ENCODE measurements at places on chromosomes 5 and 9.

- DNase-seq: no peak
Measured at GRCh38 chr9:114261026-114261425, 61.9 kb upstream of the ORM1 start.

GRCh38 chr9:98171176-98171925, 21.1 kb downstream of the CORO2A start:
- DNase-seq: no peak

DNA sequence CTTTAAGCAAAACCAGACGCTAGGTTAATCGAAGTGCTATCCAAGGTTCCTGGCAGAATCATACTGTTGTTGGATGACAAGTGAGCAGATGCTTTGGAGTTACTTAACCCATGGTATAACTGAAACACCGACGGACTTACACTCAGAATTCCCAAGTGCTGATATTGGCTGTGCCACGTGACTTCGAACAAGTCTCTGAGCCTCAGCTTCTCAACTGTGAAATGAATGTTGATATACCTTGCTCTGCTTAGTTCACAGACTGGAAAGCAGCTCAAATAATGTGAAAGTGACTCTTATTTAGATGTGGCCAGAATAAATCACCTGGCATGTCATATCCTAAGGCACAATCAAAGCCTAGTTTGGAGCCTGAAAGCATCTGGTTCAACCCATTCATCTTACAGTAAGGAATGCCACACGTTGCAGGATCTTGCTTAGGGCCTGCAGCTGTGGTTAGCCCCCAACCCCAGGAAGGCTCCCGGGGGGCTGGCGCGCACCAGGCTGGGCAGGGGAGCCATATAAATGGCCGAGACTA, 759 bp downstream of the GEMIN5 start:
- no peak for DNase-seq

GRCh38 chr9:130276955-130277354, 11.4 kb downstream of the HMCN2 start:
- DNase-seq: no peak

DNA sequence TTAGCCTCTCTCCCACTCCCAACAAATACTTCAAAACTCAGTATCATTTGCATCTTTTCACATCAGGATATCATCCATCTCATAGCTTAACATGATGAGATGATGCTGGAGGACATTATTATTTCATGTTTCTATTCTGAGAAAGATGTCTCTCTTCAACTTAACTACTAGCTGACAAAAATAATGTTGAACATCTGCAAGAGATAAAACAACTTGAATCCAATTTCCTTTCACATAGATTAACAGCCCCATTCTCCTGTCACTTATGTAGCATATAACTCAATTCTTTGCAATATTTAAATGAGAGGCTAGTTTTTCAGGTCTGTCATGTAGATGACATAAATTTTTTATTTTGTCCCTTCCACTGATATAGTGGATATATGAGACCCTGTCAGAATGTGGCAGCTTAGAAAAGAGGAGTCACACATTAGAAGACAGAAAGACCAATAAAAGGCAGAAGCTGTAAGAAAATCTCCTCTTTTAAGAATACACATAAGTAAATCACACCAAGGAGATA, 239.2 kb upstream of the KIF2A start:
- no peak for DNase-seq

GRCh38 chr9:81045658-81046057, 643.7 kb downstream of the TLE1 start:
- no peak for DNase-seq

DNA sequence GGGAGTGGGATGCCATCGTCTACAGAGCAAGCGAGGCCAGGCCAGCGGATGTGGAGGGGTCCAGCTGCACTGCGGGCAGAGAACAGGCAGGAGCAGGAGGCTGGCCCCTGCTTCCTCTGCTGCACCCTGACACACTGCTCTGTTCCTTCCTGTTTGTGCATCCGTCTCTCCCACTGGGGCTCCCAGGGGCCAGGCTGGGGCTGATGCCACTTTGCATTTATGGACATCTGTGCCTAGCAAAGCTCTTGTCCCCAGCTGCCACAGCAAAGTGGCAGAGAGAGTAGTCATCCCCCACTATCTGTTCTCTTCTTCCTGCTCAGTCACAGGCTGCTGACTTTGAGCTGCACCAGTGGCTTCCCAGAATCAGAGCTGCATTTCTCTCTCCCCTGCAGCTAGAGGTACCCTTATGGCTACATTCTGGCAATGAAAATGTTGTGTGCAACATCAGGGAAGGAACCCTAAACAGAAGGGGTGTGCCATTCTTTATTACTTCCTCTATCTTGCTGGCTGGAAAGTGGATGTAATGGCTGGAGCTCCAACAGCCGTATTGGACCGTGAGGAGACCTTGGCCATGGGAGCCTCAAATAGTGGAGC, 4.2 kb upstream of the NINJ1 start:
- DNase-seq: no peak

GRCh38 chr5:52073993-52074689, 690.9 kb downstream of the ISL1 start:
- no peak for DNase-seq

DNA sequence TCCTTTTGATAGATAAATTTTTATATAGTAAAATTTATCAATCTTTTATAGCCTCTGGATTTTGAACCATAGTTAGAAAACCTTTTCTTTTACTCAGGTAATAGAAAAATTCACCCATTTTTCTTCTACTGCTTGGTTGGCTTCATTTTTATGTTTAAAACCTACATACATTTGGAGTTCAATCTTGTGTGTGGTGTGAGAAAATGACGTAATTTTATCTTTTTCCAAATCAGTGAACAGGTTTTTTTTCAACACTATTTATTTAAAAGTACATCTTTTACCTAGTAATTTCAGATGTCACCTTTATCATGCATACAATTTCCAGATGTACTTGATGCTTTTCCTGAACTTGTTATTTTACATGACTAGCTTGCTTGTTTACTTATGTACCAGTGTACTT, 200.2 kb downstream of the TRIM36 start:
- DNase-seq: no peak

DNA sequence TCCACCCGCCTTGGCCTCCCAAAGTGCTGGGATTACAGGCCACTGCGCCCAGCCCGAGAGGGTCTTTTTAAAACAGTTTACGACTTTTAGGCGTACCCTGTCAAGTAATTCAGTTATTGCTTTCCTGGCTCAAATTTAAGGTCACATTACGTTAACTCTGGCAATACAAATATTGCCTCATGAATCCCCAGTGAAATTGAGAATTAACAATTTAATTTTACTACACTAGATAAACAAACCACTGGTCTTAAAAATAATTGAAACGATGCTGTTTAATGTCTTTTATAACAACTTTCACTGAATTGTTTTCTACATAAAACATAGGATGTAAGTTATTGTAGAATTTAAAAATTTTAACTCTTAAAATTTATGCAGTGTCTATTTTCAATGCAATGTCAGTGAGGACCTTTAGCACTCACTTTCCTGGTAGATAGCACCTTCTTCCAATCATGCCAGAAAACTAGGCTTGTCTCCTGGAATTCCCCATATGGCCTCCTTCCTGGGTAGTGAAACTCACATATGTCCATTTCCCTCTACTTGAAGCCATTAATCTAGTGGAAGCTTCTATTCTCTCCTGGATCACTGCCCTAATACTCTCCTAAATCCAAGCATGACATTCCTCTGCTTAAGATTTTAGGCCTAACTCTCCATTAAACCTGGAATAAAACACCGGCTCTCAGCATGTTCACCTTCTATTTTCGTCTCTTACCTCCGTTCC, 13.5 kb downstream of the BASP1 start:
- DNase-seq: no peak

DNA sequence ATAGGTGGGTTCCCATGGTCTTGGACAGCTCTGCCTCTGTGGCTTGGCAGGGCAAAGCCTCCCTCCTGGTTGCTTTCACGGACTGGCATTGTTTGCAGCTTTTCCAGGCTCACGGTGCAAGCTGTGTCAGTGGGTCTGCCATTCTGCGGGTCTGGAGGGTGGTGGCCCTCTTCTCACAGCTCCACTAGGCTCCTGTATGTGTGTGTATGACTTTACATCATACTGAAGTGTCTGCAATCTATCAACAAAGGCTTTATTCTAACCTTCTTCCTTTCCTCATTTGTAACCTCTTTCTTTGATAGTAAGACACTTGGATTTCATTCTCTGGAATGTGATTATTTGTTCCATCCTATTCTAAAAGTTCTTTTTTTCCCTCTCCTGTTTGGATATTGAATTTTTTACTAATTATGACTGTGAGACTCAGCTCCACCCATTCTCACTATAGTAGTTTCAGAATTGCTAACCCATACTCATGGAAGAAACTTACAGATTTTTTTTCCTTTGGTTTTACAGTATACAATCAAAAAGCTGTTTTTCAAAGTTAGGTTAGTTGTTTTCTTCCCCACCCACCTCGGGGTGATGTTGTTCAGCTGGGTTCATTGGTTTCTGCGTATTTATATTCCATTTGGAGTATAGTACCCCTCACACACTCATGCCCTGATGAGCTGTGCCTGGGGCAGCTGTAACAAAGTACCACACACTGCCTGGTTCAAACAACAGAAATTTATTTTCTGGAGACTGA, 144.6 kb upstream of the OTULINL start:
- DNase-seq: no peak

GRCh38 chr5:35246900-35247647, 16.8 kb upstream of the PRLR start:
- DNase-seq: no peak

- no peak for DNase-seq
Measured at GRCh38 chr5:80357671-80358070, 37.9 kb downstream of the SPZ1 start.

- no peak for DNase-seq
Measured at GRCh38 chr9:3887221-3887653, 361.4 kb upstream of the RFX3 start.

GRCh38 chr9:99905833-99906402, 536 bp upstream of the STX17 start:
- DNase-seq: no peak

DNA sequence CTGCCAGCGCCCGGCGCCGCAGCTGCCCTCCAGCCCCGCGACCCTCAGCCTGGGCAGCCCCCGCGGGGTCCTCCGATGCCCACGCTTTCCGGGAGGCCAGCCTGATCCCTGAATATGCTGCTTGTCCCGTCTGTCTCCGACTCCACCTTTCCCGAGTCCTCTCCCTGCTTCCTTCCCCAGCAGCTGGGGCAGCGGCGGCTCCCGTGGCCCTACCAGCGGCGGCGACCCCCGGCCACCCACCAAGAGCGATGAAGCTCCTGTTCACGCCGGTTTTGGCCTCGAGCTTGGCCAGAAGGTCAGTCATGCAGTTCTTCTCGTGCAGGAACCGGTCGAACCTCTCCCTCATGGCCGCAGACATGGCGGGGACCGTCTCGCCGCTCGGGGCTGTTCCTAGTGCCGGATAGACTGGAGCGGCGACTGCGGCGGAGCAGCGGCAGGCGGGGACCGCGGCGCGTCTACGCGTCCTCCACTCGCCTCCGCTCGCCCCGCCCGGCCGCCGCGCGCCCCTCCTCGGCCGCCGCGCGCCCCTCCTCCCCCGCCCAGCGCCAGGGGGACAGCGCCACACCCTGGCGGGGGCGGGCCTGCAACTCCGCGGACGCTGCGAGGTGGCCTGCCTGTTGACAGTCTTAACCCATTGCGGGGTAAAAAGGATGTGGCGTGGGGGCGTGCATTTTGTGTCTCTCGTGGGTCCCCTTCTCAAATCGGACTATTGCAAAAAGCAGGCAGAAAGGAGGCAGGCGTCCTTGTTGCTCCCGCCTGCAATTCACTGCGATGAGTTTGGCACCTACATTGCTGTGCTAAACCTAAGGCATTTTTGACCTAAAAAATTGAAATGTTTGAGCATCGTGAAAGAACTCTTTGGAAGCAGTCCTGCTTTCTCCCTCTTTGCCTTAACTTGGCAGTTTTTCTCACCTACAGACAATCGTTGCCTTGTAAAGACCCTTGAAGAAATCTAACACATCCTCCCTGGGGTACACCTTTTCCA, at the start of gene REEP5:
TSS of gene REEP5 (minus strand) at position 395 of the 985 bp plus-strand sequence. CDS start at position 358, 37 bp downstream.
- no peak for DNase-seq

GRCh38 chr9:114860187-114860586, 54.3 kb upstream of the TNFSF15 start:
- DNase-seq: no peak

DNA sequence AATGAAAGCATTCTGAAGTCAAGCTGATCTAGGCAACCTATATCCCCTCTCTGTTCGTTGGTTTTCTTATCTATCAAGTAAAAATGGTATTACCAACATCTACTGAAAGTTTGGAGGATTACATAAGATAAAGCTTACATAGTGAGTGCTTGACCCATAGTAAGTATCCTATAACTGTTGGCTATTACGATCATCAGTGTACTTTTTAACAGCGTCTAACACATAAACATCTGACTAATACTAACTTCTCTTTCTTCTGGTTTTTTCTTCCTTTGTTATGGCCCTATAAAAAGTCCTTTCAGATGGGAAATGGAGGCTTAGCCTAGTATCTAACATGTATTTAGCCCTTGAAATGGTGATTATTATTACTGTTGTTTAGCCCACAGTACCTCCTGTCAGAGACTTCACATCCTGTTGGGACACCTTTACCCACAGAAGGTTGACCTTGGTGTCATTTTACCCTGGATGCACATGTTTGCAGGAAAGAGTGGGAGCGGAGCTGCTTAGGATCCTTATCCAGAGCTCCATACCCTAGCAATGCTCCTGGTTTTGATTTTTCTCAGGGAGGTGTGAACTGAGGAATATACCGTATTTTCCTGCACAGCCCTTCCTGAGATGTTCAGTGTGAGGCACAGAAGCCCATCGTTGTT, 6.0 kb downstream of the INSYN2B start:
- DNase-seq: no peak

GRCh38 chr9:137645211-137645610, 26.4 kb downstream of the EHMT1 start:
- no peak for DNase-seq

DNA sequence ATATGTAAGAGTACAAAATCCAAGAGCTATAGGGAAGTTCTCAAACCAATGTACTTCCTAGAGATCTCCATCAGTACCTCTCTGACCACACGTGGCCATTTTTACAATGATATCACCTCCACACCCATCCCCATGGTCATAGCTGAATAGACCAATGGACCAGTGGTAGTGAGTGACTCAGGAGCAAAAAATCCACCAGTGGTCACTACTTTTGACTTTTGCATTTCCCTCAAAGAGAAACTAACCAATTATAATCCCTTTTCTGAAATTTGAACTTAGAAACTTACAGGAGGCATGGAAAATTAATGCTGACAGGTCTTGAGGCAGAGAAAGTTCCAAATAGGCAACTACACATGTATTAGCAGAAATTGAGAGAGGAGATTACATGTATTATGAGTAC, 238.4 kb downstream of the TRPM3 start:
- no peak for DNase-seq

- no peak for DNase-seq
Measured at GRCh38 chr5:133392448-133392847, 219.9 kb downstream of the FSTL4 start.

GRCh38 chr9:108043585-108043984, 554.0 kb upstream of the KLF4 start:
- no peak for DNase-seq

DNA sequence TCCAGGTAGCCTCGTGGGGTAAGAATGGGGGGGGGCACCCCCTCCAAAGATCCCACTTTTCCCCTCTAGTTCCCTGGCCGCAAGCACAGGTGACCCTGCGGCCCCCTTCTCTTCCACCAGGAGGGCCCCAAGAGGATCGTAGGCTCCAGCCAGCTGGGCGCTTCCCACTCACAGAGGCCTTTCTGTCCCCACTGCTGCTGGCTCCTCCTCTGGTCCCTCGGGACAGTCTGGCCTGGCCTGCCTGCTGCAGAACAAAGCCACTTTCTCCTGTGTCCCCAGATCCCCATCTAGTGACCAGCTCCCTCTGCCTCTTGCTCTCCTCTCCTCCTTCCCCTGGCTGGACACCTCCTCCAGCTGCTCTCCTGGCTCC, 534 bp upstream of the SAPCD2 start:
- DNase-seq: no peak

GRCh38 chr5:125696762-125697161, 726.4 kb upstream of the GRAMD2B start:
- no peak for DNase-seq

Measured in iPS DF 19.7 (cell line).